Dorsolateral prefrontal cortex (tissue), 122 donors: ENCODE measurements at places on chromosomes 11 and 22. TPM values are rescaled to one million over a fixed set of nuclear protein-coding genes. Genes with fewer than 3 reads are reported as not detected.

Gene FAM227A
- 7.7 TPM for total RNA-seq

Gene CHRM4
- 17.0 TPM for total RNA-seq

Gene PES1
- 50.9 TPM for total RNA-seq

Gene TMPRSS4
- not detected for total RNA-seq

Gene SPDYC
- not detected for total RNA-seq

Gene YAP1
- total RNA-seq, result 49.7 TPM

Gene ZNF280B
- total RNA-seq, result 8.0 TPM

Gene P2RX3
- not detected for total RNA-seq

Gene OR52I2
- total RNA-seq, result not detected

Gene IGLL5
- total RNA-seq, result not detected

Gene IL17REL
- total RNA-seq, result 0.25 TPM
